Renal cortical epithelial cell (primary cell): ENCODE measurements at places on chromosomes 3 and 15.

DNA sequence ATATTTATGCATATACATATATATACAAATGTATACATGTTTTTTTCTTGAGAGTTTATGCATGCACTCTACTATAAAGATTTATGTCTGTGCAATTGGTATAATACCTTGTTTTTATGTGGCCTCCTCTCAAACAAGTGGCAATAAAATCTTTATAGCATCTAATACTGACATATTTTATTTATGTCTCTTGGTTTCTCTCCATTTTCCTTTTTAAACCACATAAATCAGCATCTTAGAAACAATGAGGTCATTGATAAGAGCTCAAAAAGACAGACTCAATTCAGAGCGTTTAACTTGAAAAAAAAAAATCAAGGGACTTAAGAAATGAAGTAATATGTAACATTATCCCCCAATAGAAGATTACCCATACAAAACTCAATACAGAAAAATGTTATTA lies 1442.2 kb upstream of the ALCAM start:
- no peak for DNase-seq

- peak; percentile 95 for DNase-seq
These were observed 15.4 kb downstream of the CCDC54 start for GRCh38 chr3:107392549-107393165.

DNA sequence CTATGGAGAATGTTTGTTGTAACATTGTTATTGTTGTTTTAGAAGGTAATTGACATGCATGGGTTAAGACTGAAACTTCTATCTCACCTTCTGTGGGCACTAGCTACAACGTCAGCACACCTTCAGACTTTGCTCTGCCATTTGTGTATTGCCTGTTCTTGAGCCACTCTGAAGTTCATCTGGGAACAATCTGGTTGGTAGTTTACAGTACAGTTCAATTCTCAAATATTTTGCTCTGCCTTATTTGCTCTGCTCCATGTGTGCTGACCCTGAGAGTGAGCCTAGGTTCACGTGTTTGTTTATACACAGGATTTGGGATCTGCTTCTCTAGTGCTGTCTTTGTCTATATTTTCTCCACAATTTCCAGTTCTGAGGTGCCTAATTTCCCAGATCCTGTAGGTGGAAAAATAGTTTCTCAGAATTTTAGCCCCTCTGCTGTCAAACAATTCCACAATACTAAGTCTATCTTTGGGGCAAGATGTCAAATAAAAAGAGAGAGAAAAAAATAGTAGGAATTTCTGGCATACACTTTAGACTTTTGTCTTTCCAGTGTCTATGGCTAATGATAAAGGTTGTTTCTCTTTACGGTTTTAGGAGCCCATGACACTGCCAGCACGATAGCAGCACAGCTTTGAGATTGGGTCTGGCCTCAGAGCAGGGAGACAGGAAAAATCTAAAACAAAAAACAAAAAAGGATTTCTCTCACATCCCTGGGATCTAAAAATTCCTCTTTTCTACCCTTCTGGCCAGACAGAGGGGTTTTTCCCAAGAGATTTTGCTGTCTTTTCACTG lies 721.4 kb downstream of the VGLL3 start:
- no peak for DNase-seq

DNA sequence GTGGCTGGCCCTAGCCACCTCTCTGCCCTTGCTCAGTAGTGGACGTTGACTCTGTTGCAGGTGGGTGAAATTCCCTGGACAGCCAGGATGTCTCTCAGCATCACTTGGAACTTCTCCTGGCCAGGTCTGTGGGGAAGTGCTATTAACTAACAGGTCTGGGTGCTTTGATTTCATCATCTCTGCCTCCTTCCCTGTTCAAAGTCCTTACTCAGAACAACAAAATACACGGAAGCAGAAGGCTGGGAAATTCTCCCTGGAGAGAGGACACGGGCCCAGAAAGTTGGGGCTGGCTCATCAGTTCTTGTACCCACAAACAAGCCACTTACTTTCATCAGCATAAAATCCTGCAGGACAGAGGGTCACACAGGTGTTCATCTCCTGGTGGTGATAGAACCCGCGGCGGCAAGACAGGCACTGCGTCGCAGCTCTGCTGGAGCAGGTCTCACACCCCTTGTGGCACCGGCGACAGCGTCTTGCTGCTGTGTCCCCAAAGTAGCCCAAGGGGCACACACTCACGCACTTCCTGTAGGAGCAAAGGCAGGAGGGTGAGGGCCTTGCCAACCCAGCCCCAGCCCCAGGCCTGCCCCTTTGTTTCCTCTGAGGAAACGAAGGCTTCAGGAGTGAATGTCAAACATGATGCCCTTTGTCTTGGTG lies 29.6 kb upstream of the SNRPA1 start:
- DNase-seq, result peak; percentile 10

- DNase-seq, result peak; percentile 36
These were observed 59.5 kb downstream of the SCN11A start for GRCh38 chr3:38992117-38992760.

- no peak for DNase-seq
These were observed 22.1 kb downstream of the H1-8 start for GRCh38 chr3:129564981-129565644.

DNA sequence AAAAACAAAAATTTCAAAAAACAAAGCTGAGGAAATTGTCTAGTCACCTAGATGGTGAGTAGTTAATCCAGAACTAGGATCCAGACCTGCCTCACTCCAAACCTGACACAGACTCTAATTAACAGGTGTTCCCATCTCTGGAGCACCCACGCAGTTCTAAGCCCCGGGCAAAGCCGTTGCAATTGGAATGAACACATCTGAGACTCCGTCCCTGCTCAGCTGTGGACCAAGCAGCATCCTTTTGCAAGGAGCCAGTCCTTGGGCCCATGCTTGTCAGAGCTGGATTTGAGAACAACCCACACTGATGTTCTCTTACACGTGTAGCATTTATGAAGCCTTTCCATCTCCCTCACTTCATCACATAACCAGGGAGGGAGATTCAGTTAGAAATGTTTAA lies 54.8 kb downstream of the LMCD1 start:
- no peak for DNase-seq

DNA sequence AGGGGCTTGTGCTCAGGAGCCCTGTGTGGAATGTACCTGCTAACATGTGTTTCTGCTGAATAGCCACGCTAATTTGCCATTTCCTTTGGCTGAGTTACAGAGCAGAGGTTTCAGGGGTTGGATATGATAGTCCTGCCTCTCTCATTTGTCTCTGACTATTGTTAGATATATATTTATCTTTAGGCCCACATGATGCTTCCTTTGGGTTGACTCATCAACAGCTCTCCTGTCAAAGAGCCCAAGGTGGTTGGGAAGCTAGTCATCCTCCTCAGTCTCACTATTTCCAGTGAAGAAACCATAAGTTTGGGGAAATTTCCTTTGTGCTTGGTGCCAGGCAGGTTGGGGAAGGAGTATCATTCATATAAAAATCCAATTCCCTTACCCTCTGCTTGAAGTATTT lies 1194.6 kb downstream of the ZPLD1 start:
- DNase-seq, result no peak

- DNase-seq, result no peak
These were observed 152.4 kb upstream of the SETMAR start for GRCh38 chr3:4150816-4151215.

DNA sequence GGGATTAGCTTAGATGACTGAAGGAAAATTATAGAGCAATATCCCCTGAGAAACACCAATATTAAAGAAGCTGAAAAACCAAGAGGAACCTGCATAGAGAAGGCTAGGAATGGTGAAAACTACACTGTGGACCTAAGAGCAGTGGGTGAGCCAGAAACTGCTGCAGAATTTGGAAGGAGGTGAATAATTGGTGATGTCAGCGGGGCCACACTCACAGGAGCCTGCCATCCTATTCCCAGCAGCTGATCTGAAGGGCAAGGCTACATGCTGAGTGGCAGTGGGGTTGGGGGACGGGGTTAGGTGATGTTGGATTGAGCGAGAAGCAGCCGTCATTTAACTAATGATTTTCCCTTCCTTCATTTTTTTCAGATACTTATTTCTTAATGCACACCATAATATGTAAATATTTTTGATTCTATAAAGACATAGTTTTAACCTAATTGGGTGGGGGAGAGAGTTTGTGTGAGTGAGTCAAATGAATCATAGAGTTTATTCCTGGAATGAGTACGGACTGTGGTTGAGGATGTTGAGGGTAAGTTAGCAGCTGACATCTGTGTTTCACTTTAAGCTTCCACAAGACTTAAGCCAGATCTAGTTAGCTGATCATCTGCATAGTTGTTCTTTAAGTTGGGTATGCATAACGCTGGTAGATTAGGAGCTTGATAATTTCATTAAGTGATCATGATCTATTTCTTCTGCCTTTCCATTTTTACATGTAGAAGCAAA lies 222.8 kb downstream of the PTPRG start:
- DNase-seq, result peak; percentile 55

- peak; percentile 1 for DNase-seq
These were observed 1.1 kb downstream of the PLSCR2 start for GRCh38 chr3:146468234-146468633.

GRCh38 chr3:140292684-140293083 lies 357.7 kb downstream of the CLSTN2 start:
- peak; percentile 95 for DNase-seq

- peak; percentile 78 for DNase-seq
These were observed 516.1 kb downstream of the MECOM start for GRCh38 chr3:169147238-169148008.

- DNase-seq, result no peak
These were observed 895 bp upstream of the ARHGAP31 start for GRCh38 chr3:119293105-119293870.

- no peak for DNase-seq
These were observed 39.1 kb downstream of the IDH2 start for GRCh38 chr15:90062973-90063769.

DNA sequence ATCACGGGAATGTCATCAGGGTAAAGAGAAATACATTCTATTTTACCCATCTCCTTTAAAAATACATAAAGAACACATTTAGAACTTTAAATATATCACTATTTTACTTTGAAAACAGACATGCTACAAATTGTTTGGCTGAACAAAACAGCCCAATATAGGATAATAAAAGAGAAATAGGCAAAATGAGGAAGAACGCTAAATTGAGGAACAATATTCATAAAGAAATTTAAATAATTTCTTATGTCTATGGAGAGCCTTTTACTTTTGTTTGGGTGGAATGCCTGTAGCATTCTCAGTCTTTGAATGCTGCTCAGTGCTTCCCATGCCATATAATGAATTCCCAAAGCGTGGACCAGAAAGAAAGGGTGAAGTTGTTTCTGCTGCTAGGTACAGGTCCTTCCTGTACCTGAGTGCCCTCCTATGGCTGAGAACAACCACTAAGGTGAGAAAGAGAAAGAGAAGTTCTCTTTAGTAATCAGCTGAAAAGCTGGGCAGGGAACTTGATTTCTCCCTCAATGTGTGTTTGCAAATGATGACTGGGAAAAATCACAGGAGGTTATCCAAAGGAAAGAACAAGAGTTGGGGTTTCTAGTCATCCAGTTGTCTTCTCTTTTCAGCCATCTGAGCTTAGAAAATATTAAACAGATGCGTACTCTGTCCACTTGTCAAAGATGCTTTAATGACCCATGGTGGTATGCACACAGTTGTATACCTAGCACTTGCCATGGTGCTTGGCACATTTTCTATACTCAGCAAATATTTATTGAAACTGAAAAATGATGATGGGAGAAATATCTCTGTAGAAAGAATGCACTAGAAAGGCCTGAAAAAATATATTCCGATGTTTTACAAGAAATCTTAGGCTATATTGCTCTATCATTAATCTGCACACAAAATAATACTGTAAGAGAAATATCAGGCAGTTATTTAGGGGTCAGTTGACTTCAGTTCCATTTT lies 404.6 kb downstream of the TIGIT start:
- no peak for DNase-seq

DNA sequence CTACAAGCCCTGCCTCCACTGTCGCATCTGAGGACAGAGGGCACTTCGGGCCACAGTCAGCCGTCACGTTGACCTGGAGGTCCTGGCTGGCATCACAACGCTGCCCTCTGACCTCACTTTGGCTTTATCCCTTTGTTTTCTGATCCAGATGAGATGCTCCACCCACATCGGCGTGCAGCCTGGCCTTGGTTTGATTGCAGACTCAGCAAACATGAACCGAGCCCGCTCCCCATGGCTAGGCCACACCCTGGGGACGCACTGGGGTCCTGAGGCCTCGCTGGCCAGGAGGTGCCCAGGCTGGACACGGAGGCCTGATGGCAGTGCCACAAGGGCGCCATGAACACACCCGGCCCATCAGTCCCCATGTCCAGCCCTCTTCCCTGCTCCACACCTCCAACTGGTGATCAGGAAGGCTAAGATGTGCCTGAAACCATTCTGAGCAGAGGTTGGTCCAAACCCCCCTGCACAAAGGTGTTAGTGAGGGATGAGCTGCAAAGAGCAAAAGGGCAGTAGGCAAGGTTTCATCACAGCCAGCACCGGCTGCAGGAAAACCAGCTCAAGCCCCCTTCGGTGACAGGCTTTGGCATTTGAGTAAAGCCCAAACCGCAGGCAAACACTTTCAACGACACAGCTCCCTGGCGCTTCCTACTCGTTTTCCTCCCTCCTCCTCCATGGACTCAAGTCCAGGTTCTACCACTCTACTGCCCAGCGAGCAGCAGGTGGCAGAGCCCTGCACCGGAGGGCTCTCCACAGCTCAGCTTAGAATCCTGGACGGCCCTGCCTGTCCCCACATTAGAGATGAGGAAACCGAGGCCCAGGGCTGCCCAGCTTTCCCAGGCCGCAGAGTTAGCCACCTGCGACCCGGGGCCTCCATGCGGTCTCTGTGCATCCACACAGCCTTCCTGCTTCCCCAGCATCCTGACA lies 165.8 kb downstream of the NUP210 start:
- no peak for DNase-seq

GRCh38 chr15:71362987-71363968 lies 248.0 kb downstream of the THSD4 start:
- DNase-seq, result no peak

DNA sequence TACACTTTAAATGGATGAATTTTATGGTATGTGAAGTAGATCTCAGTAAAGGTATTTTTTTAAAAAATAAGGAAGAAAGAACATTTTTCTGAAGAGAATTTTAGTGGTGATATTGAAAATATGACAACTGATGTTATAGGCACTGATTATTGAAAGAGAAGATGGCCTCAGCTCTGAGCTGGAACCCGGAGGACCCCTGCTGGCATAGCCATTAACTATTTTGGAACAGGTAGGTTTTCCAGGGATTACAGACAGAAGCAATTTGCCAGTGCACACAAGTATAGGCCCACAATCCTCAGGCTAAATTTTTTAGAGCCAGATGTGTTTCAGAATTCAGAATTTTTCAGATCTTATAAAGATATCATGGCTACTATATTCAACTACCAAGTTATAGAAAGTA lies 315.9 kb upstream of the GPR149 start:
- no peak for DNase-seq
